ENCODE measurements at places on chromosomes 11 and 22.

DNA sequence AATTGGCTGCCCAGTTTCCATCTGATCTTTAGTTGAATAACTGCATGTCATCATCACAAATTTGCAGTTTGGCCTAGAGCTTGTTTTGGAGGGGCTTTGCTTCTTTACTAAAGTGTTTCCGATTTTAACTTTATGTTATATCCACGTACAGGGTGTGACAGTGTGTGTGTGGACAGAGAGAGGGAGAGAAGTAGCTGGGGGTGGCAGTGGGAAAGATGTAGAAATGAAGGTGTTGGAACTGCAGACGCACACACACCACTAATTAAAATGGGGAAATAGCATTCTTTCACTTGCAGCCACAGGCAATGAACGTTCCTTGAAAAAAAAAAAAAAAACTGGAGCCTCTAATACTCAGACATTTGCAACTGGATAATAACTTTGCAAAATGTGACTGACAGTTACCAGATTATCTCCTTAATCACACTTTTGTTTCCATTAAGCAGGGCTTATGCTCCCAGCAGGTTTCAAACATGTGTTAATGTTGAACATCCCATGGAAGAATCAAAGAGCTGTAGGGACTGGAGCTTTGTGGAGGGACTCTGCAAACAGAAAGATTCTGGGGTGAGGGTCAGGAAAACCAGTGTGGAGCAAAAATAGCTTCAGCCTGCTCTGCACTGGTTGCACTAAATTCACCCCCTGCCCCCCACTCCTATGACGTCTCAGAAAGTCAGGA lies 238.1 kb upstream of the TENM4 start:
- no peak for DNase-seq

DNA sequence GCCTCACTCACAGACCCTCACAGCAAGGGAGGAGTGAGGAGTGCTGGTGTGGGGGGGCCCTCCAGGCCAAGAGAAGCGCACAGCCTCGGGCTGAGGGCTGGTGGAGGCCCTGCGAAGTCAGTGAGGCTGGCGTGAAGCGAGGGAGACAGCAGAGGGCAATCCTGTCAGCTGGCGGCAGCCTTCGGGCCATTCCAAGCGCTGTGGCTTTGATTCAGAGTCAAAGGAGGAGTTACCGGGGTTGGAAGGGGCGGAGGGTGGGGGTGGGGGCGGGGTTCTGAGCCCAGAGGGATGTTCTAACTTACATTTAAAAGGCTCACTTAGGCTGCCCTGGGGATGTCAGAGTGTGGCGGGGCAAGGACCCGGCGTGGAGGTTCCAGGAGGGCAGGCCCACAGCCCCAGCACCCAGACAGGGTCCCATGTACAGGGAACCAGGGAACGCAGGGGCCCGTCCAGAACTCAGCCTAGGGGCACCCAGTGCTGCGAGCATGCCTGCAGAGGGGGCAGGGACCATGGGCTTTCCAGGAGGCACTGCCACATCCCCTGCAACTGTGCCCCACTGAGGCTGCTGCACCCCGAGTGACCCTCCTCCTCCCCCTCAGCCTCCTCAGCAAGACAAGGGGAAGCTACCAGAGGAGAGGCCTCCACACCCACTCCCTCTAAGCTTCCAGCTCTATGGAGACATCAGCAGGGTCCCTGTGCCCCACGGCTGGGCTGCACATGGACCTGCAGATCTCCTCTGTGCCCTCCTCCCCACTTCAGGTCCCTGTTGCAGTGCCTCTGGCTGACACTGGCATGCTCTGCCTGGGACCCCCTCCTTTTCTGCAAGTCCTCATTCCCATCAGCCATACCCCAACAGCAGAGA lies 39.7 kb upstream of the TTLL12 start:
- DNase-seq, result peak; percentile 60

DNA sequence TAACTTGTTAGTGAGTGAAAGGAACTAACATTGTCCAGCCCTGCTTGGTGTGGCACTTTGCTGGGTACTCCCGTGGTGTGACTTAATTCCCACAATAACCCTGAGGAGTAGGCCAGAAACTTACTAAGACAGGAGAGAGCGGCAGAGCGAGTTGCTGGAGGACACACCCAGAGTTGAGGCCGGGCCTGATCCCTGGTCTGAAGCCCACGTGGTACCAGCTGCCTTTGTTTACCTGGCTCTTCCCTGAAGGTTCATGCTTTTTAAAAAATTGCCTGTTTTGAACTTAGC lies 594 bp downstream of the MPST start:
- DNase-seq, result peak; percentile 38

GRCh38 chr11:75815345-75816168 lies 547 bp downstream of the UVRAG start:
- peak; percentile 26 for DNase-seq

DNA sequence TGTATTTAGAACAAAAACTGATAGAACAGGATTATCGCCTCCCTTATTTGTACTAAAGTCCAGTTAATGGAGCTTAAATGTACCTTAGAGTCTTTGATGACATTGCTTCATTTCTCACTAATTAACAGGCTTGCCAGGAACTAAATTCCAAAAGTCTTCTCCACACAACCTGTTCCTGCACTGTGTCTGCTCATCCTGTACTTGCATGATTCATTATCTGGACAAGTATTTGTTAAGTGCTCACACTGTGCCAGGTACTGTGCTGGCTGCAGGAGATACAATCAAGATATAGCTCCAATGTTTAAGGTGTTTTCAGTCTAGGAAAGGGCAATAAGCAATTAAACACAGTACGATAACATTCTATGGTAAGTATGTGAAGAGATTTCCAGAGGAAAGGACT lies 485.9 kb upstream of the TENM4 start:
- no peak for DNase-seq

DNA sequence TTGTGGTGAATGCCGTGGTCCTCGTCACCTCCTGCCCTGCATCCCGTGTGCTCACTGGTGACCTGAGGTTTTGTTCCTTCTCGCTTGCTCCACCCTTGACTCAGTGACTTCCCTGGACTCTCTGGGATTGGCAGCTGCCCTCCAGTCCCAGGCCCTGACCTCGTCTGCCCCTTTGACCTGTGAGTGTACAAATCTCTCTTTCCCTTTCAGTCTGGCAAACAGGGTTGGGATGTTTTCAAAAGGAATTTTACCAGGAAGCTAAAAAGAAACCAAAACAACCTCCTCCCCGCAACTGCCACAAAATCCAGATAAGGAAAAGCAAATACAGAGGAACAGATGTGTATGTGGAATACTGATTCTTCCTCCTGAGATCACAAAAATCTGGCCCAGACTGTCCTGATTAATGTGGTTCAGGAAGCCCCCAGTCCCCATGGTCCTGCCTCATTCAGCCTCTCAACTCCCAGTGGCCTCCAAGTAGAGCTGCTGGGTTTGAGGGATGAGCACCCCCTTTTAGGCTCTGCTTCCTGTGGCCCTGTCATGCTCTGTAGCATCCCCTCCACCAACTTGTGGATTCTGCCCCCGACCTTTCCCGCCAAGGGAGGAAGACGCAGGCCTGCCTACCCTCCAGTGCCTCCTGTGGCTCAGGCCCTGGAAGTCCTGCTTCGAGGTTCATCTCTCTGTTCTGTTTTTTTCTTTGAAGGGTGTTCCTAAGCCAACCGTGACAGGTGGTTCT lies 15.2 kb downstream of the ROBO4 start:
- DNase-seq, result no peak

GRCh38 chr11:120197251-120197891 lies 13.5 kb upstream of the OAF start:
- DNase-seq, result peak; percentile 76

- peak; percentile 99 for DNase-seq
These were observed 118.8 kb upstream of the CADM1 start for GRCh38 chr11:115623021-115623451.
